ENCODE measurements at places on chromosomes 4 and X.

DNA sequence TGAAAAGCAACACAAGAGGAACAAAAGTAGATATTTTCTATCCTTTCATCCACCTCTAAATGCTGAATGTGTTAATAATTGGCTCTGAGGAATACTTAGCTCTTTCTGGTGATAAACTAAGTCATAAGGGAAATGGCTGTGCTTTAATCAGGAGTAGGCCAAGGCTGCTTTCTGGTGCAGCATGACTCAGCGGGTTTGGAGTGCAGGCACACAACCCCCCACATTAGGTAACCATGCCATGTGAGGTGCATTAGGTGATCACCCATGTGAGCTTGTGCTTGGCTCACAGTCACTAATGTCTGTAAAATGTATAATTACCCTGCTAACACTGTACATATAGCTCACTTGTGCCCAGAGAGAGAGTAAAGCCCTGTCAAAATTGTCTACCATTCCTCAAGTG is 57.2 kb downstream of the USP38 start:
- no peak for DNase-seq

GRCh38 chr4:189029976-189030504 is 890.8 kb downstream of the TRIML1 start:
- DNase-seq = no peak

DNA sequence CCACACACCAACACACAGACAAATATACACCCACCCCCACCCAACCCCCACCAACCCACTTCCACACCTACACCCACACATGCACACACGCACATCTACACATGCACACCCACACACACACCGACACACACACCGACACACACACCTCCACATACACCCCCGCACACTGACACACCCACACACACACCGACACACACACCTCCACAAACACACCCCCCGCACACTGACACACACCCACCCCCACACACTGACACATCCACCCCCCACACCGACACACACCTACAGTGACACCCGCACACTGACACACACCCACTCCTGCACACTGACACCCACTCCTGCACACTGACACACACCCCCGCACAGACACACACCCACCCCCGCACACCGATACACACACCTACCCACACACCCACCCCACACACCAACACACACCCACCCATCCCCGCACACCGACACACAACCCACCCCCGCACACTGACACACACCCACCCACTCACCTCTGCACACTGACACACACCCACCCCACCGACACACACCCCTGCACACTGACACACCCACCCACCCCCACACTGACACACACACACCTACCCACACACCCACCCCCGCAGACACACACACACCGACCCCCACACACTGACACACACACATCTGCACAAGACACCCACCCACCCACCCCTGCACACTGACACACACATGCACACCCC is 31.1 kb downstream of the FGFRL1 start:
- DNase-seq = peak; percentile 27

- DNase-seq = no peak
Measured at GRCh38 chrX:39308126-39308525, 506.9 kb downstream of the MID1IP1 start.

DNA sequence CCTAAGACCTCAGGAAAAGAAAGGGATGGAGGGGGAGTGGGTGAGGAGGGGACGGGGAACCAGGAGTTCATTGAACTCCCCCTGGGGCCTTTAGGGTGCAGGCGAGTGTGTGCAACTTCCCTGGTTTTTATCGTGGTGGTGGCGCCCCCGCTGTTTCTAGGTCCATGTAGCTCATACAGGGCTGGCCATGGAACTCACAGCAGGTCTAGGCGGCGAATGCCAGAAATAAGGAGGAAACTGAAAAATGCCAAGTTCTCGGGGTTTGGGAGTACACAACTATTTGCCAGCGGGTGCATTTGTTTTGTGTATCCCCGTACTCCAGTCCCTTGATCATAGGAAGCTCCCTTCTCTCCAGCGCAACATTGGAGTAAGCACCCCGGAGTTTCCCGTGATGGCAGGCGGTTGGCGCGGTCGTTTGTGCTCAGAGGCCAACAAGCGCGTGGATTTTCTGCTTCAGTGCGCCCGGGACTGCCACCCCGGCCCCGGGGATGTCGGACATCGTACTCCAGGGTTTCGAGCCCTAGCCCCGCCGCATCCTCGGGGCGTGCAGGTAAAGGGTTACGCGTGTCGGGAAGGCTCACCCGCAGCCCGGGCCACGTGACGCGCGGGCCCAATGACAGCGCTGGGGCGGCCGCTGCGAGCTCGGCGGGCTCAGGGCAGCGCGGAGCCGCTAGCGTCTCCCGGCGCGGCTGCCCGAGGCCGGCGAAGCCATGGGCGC is 208.9 kb downstream of the NWD2 start:
- DNase-seq = peak; percentile 65

DNA sequence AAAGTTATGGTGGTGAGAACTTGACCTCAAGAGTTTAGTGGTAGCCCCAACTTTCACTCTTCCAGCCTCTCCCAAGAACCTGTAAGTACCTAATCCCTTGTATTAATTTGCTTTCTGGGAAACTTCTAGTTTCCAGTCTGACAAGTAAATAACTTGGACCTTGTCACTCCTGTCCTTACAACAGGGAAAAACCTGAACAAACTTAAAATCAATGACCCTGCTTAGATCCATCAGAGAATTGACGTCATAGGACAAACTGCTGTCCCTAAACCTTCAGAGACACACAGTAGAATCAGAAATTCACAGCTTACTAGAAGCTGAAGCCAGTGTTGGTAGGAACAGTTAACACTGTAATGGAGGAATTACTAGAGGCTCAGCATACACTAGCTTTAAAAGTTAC is 60.0 kb upstream of the DCLK2 start:
- DNase-seq = no peak

- DNase-seq = no peak
Measured at GRCh38 chr4:157072002-157072401, 3.9 kb upstream of the GLRB start.

DNA sequence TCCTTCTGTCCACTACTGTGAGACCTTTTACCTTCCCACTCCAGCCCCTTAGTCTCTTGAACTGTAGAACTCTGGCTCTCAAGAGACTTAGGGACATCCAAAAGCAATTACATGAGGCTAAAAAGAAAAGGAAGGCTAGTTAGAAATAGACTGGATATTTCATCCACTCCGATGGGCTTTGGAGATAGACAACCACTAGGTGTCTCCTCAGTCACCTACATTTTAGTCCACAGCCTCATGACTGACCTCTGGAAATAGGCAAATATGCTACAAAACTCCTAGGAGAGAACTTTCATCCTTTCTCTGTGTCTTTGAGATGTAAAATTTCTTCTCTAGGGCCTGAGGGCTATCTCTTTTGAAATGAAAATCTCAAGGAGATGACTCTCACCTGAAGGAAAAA is 45.1 kb upstream of the LAMP2 start:
- DNase-seq = no peak

DNA sequence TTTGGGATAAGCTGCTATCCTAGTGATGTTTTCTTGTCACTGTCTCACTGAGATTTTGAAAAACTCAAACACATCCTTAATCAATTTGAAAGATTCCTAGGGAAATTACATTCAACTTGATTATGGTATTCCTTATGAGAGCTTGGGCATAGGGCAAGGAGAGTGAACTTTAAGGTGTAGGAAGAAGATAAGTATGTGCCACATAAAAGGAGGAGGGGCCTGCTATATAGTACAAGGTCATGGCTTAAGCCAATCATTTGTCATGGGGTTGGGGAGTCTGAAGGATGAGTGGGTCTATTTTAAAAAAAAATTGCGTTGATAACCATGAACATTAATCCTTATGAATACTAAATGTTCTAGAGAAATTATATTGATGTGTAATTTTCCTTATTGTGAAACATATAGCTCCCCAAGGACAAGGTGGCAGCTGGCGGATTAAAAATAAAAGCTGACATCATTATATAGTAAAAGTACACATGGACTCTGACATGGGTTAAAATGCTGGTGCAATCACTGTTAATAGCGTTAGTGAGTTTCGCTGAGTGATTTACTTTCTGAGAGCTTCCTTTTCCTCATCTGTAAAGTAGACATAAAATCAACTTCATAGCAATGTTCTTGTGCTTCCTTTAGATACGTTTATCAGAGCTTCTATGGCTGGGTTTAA is 17.4 kb downstream of the GALNT7 start:
- DNase-seq = no peak
